ENCODE measurements at places on chromosomes 3 and 15.
A peak's percentile ranks its signal among the peaks of the same experiment; 100 is the strongest.

DNA sequence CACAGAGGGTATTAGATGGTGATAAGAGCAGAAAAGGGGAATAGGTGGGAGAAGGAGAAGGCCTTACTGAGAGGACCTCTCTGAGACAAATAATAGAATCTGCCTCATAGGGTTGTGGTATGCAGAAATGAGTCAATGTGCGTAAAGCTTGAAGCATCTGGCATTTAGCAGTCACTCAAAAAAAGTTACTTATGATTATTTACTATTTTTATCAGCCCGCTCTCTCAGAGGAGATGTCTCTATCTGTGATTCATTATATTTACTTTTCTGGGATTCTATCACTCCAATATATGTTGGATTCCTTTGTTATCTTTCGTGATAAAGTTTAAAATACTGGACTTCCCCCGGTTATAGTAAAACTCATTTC is 4.6 kb upstream of the TM4SF1 start:
- no peak for DNase-seq

- DNase-seq: no peak
Observed at GRCh38 chr3:127779747-127780146, 42.6 kb downstream of the MGLL start.

- no peak for DNase-seq
Observed at GRCh38 chr15:101679806-101680205, 27.6 kb upstream of the TM2D3 start.

- DNase-seq: no peak
Observed at GRCh38 chr15:41233367-41233771, 2.3 kb downstream of the CHP1 start.

DNA sequence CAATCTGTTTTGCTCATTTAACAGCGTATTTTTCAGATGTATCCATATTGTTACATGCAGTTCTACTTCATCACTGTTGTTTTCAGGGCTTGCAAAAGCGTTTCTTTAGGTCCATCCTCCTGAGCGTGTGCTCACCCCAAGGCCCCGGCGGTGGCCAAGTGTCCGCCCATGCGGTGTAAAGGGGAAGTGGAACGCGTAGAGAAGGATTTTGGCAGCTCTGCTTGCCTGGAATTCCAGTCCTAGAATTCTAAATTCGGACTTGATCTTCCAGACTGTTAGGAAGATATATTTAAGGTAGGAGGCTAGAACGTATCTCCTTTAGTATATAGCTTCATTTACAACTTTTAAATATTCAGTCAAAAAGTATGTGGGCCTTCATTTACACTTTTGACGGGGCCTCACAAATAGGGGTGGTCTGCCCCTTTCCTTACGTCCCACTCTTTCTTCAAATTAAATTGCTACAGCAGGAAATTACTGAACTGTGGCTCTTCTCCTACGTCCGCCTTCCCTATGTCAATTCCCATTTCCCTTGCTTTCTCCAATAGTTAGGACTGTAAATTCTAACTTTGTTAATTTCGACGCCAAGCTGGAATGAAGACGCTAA is 609 bp upstream of the TBC1D23 start:
- no peak for DNase-seq

DNA sequence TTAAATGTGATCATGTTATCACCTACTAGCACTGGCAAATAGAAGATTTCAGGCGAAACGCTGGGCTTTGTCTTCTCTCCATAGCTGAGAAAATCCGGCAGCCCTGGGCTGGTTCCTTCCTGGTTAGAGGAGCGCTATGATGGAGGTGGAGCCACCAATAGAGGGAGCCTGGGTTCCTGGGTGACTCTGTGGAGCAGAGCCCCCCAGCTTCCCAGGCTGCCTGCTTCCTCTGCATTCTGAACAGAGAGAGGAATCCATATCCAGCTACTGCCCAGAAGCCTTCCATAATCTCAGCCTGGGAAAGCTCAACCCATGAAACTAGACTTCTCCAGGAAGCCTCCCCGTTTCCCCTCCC is 32.6 kb upstream of the IQSEC1 start:
- no peak for DNase-seq

DNA sequence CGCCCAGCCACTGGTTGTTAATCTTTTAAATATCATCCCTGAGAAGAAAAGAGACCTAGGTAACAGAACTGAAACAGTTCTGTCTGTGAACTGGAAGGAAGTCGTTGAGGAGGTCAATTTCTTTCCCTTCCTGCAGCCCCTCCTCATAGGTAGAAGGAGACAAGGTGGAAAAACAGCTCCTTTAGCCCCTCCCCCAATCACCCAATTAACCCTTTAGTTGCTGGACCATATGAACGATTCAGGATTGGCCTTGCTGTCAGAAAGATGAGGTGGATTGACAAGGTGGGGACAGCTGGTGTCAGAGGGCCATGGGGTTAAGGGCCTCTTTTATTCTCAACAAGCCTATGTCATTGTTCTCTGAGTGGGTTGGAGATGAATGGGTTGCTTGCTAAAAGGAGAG is 36.0 kb upstream of the ZNF445 start:
- DNase-seq: no peak

- no peak for DNase-seq
Observed at GRCh38 chr15:77097248-77097721, 26.4 kb upstream of the TSPAN3 start.

GRCh38 chr3:34947834-34948233 is 691.5 kb upstream of the ARPP21 start:
- DNase-seq: no peak

DNA sequence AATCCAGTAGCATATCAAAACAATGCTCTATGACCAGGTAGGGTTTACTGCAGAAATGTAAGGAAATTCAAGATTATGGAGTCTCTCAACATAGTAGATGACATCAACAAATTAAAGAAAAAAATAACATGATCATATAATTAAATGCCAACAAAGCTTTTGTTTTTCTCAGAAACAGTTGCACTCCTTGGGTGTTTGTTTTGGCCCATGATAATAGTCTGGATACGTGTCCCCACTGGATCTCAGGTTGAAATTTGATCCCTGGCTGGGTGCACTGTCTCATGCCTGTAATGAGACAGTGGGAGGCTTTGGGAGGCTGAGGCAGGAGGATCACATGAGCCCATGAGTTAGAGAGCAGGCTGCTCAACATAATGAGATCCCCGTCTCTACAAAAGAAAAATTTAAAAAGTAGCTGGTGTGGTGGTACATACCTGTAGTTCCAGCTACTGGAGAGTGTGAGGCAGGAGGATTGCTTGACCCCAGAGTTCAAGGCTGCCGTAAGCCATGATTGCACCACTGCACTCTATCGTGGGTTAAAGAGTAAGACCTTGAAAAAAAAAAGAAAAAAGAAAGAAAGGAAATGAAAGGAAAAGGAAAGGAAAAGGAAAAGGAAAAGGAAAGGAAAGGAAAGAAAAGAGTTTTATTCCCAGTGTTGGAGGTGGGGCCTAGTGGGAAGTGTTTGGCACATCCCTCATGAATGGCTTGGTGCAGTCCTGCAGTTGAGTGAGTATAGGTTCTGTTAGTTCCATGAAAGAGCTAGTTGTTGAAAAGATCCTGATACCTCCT is 53.3 kb upstream of the FOXB1 start:
- no peak for DNase-seq

GRCh38 chr3:38519651-38520050 is 23.5 kb downstream of the EXOG start:
- peak; percentile 6 for DNase-seq

- no peak for DNase-seq
Observed at GRCh38 chr3:172808969-172809546, 58.5 kb downstream of the ECT2 start.

DNA sequence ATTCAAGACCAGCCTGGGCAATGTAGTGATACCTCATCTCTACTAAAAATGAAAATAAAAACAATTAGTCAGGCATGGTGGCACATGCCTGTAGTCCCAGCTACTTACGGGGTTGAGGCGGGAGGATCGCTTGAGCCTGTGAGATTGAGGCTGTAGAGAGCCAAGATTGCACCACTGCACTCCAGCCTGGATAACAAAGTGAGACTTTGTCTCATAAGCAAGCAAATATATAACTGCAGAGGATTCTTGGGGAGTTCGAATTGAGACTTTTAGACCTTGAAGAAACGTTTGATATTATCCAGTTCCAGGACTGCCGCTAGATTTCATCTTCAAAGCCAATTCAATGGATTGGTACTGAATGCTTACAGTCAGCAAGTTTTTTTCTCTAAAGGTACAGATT is 11.9 kb upstream of the RARB start:
- no peak for DNase-seq

DNA sequence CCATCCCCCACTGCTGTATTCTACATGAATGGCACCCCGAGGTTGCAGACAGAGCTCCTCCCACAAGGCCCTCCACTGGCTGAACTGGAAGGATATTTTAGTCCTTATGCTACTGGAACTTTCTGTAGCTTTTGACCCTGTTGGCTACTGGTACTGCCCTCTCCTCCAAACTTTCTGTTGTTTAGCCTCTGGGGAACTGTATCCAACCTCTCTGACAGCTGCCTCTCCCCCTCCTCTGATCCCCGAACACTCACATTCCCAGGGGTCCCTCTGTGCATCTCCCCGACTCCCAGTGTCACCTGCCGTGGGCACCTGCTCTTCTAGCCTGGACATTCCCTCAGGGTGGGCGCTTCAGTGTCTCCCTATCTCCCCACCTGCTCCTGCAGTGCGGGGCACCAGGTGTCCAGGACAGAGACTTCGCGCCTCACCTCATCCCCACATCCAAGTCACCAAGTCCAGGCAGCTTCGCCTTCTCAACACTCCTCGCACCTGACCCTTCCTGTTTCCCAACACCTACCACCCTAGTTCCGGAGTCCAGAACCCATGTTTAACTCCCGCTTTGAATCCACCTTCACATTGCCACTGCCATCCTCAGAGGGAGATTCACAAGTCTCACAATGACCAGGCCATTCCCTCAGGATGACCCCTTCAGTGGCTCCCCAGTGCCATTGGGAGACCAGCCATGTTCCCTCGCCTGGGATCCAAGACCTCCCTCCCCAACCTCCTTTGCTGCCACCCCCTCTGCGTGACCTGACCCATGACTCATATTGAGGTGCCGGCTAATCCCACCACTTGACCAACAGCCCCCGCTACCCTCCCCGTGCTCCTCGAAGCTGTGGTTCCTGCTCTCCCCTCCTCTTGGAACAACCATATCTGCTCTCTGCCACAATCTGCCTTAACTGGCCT is 34.2 kb downstream of the BDH1 start:
- DNase-seq: no peak
